Stimulated activated CD4-positive, alpha-beta T cell treated with anti-CD3 and anti-CD28 coated beads, Interleukin-12 subunit alpha, Interleukin-12 subunit beta, amount 100 ng/mL, for 48 hours (primary cell): ENCODE measurements at places on chromosomes 6 and 20.

- DNase-seq, result no peak
Observed at GRCh38 chr6:27130668-27131428, 116.7 kb upstream of the PRSS16 start.

DNA sequence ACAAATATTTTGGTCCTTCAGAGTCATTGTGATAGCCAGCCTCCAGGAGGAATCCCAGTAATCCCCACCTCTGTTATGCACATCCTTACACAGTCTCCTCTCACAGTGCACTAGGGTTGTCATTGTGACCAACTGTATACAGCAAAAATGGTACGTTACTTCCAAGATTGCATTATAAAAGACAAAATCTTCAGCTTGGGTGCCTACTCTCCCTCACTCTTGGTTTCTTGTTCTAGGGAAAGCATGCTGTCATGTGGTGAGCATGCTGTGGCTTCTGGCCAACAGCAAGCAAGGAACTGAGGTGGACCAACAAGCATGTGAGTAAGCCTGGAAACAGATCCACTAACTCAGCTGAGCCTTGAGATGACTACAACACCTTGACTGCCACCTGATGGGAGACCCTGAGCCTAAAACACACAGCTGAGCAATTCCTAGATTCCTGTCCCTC lies 130.1 kb upstream of the DST start:
- no peak for DNase-seq

GRCh38 chr20:10648651-10649050 lies 25.1 kb downstream of the JAG1 start:
- no peak for DNase-seq

- no peak for DNase-seq
Observed at GRCh38 chr6:97136626-97137358, 146.2 kb downstream of the MMS22L start.

GRCh38 chr6:150695652-150696051 lies 96.0 kb downstream of the PLEKHG1 start:
- DNase-seq, result no peak

DNA sequence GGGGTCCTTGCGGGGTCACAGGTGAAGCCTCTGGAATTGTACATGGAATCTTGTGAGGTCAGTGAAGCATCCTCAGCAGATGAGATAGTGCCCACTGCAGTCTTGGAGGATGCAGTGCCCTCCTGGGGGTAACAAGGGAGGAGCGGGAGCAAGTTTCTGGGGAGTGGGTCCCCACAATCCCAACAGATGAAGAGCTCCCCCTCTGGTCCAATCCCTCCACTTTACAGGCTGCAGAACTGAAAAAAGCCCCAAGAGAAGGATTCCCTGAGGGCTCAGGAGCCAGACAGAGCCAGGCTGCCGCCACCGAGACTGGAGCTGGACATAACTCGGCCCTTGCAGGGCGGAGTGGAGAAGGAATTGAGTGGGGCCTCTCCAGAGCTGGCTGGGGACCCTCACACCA lies 52.4 kb downstream of the TTI1 start:
- no peak for DNase-seq

DNA sequence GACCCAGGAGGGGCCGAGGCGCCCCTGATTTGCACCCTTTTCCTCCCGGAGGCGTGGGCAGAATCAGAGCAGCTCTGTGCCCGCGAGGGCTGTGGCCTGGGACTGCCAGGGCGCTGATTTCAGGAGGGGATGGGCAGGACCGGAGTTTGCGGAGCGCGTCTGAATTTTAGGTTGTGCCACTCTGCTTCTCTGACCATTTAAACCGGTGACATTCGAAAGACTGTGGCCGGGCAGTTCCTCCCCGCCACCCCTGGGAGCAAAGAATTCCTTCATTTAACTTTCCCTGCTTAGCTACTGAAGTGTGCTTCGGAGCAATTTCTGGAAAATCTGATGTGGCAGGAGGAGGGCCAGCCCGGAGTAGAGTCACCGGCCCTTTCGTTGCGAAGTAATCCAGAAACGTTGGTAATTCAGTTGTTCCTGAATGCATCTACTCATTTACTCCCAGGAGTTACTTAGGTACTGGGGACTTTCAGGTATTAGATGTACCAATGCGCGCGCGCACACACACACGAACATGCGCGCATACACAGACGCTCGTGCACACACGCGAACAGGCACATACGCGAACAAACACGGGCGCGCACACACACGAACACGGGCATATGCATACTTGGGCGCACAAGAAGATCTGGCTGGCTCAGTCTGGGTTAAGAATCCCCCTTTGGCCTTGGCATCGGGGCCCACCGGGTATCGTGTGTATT lies 568 bp downstream of the CCDC170 start:
- peak; percentile 18 for DNase-seq

- DNase-seq, result no peak
Observed at GRCh38 chr6:86147311-86147710, 504.6 kb upstream of the SYNCRIP start.

- no peak for DNase-seq
Observed at GRCh38 chr6:139014945-139015344, 13.6 kb upstream of the ABRACL start.

DNA sequence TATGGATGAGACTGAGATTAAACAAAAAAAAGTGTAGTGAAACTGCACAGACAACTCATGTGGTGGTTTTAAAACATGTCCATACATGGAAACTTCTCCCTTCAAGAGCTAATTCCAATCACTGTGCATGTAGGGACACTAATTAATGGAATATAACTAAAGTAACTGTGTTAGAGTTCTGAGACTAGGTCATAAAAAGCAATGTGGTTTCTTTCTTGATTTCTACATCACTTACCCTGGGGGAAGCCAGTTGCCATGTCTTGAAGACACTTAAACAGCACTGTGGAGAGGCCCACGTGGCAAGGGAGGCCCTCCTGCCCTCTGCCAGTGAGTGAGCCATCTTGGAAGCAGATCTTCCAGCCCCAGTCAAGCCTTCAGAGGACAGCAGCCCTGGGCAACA lies 118.2 kb upstream of the DST start:
- DNase-seq, result no peak

DNA sequence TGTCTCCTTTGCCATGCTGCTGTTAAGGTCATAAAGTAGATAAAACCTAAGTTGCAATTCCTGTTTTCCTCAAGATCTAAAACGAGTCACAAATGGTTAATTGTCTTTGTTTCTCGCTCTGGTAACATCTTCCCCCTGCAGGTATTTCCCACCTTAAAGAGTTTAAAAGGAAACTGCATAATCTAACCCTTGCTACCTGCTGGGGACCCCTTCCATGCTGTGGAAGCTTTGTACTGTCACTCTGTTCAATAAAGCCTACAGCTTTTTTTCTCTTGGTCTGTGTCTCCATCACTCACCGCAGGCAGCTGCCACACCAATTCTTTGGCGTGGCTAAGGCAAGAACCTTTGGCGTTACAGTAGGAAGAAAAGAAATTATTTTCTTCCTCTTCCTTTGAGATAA lies 117.7 kb upstream of the GJE1 start:
- DNase-seq, result no peak

DNA sequence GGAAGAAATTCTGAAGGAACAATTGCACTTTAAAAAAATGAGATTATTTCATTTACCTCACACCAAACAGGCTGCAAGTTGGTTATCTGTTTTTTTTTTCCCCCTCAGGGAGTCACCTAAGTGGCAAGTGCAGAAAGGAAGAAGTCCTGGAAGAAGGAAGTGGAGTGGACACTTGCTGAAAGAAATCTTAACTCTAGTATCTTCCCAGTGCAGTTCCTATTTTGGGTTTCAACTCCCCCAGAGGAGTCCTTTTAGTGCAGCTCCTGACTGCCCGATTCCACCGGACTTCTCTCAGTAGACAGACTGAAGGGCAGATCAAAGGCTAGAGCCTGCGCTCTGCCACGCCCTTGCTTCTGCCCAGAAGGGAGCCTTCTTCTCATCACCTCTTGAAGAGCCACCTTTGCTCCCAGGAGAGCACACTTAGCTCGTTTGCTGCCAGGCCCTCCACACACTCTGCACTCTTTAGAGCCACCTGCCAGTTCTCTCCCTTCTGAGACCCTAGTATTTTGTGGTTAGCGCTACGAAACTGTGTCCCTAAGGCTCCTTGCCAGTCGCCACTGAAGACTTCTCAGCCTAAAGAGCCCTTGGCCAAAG lies 4.9 kb downstream of the MTCL3 start:
- DNase-seq, result no peak

GRCh38 chr20:3732327-3733118 lies at the start of gene HSPA12B:
Gene HSPA12B (plus strand): TSS chr20:3732685. CDS start chr20:3738675, 5,990 bp downstream.
- DNase-seq, result no peak

DNA sequence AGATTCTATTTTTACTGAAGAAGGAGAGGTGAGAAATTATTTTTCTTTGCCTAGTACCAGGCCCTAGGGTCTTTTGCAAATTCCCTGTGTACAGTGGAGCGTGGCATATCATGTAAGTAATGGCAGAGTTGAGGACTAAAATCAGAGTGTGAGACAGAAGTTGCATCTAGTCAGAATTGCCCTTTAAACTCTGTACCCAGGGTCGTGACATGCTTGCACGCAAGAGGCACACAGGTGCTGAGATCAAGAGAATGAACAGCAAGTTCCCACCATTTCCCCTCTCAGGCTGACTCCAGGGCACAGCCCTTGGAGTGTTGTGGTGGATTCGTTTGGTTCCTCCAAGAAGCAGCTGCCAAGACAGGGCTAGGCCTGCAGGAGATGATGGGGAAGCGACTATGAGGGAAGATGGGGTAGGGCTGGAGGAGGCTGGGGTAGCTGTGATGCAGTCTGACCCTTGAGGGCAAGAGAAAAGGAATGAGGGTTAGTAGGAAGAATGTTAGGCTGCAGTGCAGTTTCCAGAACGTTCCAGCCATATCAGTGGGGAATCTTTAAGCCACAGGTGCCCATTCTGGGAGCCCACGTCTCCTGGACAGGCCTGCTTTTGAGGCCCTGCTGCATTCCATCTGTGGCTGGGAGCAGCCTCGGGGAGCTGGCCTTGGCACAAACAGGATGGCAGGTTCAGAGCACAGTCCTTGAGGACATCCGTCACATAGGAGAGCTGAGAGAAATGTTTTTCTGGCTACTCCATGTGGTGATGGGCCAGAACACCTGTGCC lies 6.9 kb downstream of the NELFCD start:
- no peak for DNase-seq

GRCh38 chr6:160634706-160635105 lies 29.4 kb downstream of the LPA start:
- DNase-seq, result no peak

DNA sequence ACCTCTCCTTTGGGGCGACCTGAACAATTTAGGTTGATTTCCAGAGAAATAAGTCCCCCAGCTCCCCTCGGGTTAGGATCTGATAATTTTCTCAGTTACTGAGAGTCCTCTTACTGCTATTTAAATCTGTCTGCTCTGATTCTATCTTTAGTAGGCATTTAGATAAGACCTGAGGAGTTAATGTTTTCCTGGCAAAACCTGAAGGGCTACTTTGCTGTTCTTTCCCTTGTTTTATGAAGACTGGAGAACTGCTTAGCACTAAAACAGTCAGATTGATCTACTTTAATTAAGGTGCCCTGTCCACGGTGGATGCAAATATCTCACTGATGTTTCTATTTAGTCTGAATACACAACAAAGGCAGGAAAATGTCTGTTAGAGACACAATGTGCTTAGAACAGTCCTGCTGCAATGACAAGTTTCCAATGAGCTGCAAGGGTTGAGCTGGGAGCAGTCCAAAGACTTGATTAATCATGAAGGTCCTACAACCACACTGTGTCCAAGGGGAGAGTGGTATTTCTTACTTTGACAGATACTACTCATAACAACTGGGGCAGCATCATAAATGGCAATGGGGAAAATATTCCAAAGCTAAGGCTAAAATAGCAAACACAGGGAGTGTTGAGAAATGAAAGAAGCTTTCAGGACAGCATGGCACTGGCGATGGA lies 15.7 kb downstream of the ADTRP start:
- DNase-seq, result no peak

DNA sequence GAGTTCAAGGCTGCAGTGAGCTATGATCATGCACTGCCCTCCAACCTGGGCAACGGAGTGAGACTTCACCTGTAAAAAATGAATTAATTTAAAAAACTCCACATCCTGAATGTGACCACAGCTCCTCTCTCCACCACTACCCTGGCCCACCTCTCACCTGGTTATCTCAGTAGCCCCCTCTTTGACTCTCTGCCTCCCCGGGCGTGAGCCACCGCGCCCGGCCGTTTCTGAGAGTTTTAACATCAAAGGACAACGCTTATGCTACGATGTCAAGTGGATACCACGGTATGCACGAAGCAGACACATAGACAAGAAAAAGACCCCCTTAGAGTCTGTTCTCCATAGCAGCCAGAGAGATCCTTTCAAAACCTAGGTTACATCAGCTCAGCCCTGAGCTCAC lies 48.7 kb downstream of the FGD2 start:
- DNase-seq, result no peak

DNA sequence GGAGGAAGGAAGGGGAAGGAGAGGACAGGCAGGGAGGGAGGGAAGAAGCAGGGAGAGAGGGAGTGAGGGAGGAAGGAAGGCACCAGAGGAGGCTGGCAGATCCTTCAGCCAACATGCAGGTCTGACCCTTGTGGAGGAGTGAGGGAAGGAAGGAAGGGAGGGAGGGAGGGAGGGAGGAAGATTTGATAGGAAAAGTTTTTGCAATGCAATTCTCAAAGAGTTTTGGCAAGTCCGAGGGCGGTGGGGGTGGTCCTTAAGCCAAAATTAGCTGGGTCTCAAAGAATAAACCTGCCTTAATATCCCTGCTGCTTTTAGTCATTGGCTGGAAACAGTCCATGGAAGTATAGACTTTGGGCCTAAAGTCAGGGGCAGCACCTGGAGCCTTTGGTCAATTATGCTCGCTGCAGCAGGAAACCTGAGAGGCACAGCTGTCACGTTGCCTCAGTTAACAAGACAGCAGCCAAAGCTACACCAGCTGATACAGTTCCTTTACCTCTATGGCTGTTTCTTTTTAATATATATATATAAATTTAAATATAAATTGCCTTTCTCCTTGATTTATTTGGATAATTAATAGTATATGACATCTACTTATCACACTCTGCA lies 115.7 kb upstream of the RALGAPA2 start:
- no peak for DNase-seq

- DNase-seq, result no peak
Observed at GRCh38 chr6:57242505-57242904, 20.4 kb upstream of the RAB23 start.

DNA sequence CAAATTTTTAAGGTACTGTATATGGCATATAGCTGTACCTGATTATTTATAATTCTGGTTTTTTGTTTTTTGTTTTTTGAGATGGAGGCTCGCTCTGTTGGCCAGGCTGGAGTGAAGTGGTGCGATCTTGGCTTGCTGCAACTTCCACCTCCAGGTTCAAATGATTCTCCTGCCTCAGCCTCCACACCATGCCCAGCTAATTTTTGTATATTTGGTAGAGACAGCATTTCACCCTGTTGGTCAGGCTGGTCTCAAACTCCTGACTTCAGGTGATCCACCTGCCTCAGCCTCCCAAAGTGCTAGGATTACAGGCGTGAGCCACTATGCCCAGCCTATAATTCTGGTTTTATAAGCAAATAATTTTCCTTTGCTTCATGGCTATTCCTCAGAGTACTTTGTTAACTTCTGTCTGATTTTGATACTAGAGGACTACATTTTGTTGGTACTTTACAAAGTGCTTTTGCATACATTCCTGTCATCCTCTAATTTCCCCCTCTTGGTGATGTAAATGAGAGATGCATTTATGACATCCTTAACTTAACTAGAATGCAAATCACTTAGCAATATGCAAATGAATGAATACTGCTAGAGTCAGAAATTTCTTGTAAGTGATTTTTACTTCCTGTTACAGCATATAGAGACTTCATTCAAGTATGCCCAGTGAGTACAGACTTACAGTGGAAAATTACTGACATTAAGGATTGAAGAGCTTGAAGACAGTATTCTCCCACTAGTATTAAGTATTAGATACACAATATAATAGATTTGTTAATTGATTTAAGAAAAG lies 35.7 kb upstream of the ARID1B start:
- no peak for DNase-seq
